Left kidney (tissue), 8 donors: ENCODE measurements at places on chromosomes 5 and 9.
A peak's percentile ranks its signal among the peaks of the same experiment; 100 is the strongest.

- peak; percentile 40 for DNase-seq
Measured at GRCh38 chr5:72459089-72459661, 48.0 kb downstream of the ZNF366 start.

DNA sequence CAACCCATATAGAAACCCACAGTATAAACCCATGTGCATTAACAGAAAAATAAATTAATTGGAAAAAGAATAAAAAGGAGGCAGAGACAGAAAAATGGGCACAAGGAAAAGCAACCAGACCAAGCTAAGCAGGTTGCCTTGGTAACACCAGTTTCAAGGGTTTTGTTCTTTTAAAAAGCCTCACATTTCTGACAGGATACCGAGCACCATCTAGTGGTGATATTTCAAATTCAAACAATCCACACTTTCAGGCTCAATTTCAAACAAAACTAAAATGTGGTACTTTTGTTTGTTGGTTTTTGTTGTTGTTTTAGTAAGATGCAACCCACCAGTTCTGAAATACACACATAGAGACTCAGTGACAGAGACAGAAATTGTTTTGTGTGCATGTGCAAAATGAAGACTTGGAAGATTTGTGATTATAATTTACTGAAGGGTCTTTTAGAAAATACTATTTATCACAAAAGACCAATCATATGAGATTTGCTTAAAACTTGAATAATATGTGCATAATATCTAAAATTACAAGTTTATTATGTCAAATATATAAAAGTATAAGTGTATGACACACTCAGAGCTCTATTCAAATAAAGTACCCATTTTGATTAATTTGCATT is 318.2 kb downstream of the SLCO4C1 start:
- peak; percentile 46 for DNase-seq

- no peak for DNase-seq
Measured at GRCh38 chr5:112979723-112980122, 3.1 kb downstream of the DCP2 start.

DNA sequence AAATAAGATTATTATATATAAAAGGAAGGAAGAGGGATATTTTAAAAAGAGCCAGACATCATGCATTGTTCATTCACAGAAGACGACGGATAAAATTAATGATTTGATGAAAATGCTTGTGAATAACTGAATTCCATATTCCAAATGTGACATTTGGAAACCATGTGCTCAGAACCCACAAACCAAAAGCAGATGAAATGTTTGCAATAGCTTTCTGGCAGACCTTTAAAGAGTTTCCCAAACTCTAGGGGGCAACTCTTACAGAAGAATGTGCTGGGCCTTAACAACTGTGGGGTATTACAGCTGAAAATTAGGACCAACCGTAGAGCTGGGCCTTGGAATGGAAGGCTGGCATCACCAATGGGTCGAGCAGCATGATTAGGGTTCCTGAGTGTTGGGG is 471.0 kb downstream of the EFNA5 start:
- no peak for DNase-seq

- DNase-seq = no peak
Measured at GRCh38 chr9:21001581-21001980, 29.9 kb downstream of the HACD4 start.

DNA sequence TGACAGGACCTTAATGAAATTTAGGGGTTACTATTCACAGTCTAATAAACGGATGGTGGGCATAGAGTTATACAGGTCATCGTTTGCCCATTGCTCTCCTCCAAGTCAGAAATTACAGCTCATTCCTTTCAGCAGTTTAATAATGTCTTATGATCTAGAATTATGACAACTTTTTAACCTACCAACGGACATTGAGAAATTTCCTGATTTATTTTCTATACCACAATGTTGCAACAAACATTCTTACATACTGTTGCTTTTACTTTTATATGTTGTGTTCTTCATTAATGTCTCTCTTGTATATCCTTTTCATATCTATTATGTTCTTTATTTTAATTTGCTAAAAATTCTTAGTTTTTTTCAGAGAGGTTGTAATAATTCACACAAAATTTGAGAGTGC is 152.8 kb upstream of the PRLR start:
- DNase-seq = no peak

DNA sequence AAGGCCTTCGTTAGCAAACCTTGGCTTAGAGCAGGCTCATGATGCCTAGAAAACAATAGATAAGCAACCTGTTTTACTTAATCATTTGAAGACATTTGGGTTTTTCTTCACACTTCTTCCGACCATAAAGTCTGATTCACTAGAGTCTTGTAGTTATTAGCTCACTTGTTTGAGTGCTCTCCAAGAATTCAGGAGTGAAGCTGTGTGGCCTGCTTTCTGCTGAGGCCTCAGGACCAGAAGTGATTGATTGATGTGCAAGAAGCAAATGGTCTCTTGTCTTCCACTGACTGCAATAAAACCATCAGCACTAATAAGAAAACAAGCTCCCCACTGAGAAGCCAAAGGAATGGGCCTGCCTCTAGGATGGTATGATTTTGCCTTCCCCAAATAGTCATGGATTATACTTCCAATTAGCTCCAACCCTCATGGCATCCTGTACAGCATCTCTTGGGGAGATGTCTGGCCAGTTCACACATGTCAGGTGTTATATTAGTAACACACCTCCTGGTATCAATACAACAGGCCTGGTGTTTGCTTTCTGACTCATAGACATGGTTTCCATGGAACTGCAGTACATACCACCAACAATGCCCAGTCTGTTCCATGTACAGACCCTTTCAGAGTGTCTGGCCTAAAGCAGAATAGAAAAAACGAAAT is 317.6 kb downstream of the CWC27 start:
- DNase-seq = no peak

- no peak for DNase-seq
Measured at GRCh38 chr5:14247054-14247386, 103.9 kb downstream of the TRIO start.

GRCh38 chr9:98957826-98958225 is 14.1 kb downstream of the COL15A1 start:
- no peak for DNase-seq

DNA sequence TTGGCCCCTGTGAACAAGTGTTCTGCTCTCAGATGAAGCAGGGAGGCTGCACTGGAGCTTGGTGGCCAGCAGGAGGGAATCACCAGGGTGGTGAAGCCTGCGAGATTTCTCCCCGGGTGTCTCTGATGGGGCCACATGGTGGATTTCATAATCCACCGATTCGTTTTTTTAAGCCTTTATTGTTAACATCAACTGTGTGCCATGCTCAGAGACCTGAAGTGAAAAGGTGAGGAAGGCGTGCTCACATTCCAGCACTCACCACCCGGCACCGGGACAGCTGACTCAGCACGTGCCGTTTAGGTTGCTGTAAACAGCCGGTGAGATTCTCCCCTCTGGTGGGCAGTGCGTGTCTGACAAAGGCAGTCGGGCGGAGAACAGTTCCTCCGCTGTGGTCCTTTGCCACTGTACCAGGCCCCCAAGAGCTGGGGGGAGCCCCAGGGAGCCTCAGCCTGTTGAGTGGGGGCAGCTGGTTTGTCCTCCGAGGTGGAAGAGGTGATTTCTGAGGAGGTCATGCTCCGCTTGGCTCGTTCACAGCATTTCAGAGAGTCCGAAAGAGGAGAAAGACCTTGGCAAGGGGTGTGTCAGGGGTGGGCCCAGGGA is 12.7 kb upstream of the AHRR start:
- no peak for DNase-seq

GRCh38 chr5:68950125-68950524 is 143.7 kb upstream of the SLC30A5 start:
- DNase-seq = no peak
